Stimulated activated CD8-positive, alpha-beta memory T cell treated with anti-CD3 and anti-CD28 coated beads, Interleukin-7, amount 100 ng/mL, for 1 hour (primary cell): ENCODE measurements at places on chromosomes 3 and 15.

- no peak for DNase-seq
Observed at GRCh38 chr15:37140531-37141058, 40.2 kb upstream of the MEIS2 start.

- no peak for DNase-seq
Observed at GRCh38 chr3:65889707-65890099, 149.0 kb downstream of the MAGI1 start.

DNA sequence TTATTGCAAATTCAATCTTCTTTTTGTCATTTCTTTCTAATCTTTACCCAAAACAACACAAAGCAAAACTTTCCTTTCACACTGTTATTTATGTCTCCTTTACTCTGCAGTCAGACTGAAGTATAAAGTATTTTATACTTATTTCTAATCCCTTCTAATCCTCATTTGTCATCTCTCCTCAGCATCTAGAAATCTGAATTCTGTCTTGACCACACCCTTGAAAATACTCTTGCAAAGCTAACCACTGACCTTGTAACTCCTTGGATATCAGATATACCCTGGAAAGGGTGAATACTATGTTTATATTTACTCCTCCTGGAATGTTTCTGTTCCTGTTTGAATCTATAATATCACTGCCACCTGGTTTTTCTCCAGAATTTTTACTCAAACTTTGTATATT lies 481.1 kb downstream of the ZNF385D start:
- no peak for DNase-seq

DNA sequence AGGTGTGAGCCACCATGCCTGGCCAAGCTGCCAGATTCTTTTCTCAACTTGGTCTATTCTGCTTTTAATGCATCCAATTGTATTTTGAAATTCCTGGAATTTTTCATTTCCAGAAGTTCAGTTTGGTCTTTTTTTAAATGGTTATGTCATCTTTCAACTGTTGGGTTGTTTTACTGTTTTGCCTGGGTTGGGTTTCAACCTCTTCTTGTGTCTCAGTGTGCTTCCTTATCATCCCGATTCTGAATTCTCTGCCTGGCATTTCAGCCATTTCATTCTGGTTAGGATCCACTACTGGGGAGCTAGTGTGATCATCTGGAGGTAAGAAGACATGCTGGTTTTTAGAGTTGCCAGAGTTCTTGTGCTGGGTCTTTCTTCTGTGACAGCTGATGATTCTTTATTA lies 61.5 kb downstream of the LRRC49 start:
- DNase-seq: no peak

DNA sequence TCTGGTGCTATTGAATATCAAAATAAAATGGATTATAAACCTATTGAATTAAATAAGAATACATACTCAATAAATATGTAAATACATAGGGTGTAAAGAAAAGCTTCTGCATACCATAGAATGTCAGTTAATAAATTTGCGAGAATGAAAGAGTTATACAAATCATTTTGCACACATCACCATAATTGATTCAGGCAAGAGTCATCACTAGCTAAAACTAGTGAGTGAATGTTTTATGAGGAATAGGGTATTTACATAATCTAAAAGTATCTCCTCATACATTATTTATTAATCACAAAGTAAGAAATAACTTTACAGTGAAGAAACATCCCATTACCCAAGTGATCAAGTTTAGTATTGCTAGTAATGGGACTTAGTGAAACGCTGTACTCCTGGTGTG lies 13.6 kb downstream of the EXOG start:
- DNase-seq: no peak

- DNase-seq: no peak
Observed at GRCh38 chr3:192366916-192367315, 360.4 kb downstream of the FGF12 start.

- no peak for DNase-seq
Observed at GRCh38 chr3:50238549-50239026, 2.6 kb downstream of the GNAI2 start.

DNA sequence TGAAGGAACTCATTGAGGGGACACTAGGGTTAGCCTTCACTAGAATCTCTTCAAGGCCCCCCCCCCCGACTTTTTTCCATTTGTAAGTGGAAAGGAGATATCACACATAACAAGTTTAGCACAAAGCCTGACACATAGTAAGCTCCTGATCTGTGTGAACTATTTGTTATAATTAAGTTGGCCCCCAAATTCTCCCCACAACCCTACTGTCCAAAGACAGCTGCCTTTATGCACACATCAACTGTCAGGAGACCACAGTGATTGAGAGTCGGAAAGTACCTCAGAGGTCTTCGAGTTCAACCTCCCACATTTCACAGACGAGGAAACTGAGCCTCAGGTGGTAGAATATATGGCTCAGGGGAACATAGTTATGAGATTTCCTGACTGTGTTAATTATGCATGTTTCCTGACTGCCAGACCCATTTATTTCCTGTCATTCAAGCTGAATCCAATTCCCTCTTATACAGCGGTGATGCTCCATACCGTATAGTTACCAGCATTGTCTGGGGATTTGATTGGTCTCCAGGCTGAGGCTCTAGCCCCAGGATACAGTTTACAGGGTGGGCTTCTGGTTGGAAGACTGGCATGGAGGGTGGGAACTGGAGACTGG lies 227.4 kb upstream of the CMC1 start:
- DNase-seq: no peak

- no peak for DNase-seq
Observed at GRCh38 chr3:49512781-49513355, 41.4 kb upstream of the BSN start.

DNA sequence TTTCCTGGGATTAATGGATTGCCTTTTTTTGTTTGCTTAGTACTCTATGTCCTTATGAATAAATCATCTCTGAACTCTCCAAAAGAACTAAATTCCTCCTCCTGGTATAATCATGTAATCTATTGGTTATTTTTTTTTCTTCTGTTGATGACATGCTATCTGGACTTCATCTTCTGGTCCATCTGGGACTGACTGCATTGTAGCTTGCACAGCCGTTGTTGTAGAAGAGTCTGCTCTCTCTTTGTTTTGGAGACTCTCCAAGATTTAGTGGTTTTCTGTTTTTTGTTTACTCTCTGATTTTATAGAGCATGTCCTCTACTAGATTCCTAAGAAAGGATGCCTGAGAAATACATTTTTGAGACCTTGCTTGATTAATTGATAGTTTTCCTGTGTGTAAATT lies 19.1 kb downstream of the IREB2 start:
- DNase-seq: no peak
